ENCODE measurements at places on chromosomes 7 and 10.

GRCh38 chr7:69105092-69105491 lies 493.2 kb upstream of the AUTS2 start:
- no peak for DNase-seq

GRCh38 chr10:110863361-110863760 lies 8.4 kb upstream of the PDCD4 start:
- no peak for DNase-seq

GRCh38 chr7:29443552-29443951 lies 120.1 kb upstream of the PRR15 start:
- DNase-seq, result no peak

GRCh38 chr10:132347211-132347930 lies 15.4 kb downstream of the LRRC27 start:
- DNase-seq, result no peak

GRCh38 chr7:82443547-82444219 lies at the start of gene CACNA2D1:
Gene CACNA2D1, minus strand, starts transcription at chr7:82443777.
- DNase-seq, result no peak

DNA sequence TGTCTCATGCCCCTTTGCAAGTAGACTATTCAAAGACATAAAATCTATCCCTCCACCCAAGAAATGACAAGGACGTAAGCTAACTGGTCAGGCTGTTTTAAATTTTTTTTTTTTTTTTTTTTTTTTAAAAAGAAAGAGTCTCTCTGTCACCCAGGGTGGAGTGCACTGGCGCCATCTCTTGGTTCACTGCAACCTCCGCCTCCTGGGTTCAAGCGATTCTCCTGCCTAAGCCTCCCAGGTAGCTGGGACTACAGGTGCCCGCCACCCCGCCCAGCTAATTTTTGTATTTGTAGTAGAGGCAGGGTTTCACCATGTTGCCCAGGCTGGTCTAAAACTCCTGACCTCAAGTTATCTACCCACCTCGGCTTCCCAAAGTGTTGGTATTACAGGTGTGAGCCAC lies 11.2 kb downstream of the TRA2A start:
- no peak for DNase-seq

GRCh38 chr7:75881436-75882095 lies 2.7 kb downstream of the RHBDD2 start:
- DNase-seq, result no peak

GRCh38 chr10:14611968-14612693 lies 162.6 kb downstream of the FAM107B start:
- DNase-seq, result no peak

DNA sequence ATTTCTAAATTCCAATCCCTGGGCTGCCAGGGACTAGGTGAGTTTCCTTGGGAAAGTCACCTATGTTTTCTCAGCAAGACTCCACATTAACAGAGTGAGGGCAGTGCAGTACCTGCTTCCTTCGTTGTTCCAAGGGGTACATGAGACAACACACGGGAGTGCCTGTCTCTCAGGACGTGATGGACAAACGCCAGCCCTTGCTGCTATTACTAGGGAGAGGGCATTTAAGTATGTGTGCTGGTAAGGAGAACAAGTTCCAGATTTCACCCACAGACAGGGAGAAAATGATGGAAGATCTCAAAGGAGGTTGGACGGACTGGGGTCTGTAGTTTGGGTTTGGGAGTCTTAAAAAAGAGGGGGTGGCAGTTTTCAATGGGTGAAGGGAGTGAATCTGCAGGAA lies 195.7 kb downstream of the HERPUD2 start:
- DNase-seq, result no peak

DNA sequence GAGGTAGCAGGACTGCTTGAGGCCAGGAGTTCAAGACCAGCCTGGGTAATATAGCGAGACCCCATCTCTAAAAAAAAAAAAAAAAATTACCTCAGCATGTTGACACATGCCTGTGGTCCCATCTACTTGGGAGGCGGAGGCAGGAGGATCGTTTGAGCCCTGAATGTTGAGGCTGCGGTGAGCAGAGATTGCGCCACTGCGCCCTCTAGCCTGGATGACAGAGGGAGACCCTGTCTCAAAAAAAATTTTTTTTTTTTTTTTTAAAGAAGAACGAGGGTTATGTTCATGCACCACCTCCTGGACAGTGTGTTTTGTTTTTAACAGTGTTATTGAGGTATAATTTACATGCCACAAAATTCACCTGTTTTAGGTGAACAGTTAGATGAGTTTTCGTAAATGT lies 51.1 kb upstream of the SEPHS1 start:
- DNase-seq, result no peak

DNA sequence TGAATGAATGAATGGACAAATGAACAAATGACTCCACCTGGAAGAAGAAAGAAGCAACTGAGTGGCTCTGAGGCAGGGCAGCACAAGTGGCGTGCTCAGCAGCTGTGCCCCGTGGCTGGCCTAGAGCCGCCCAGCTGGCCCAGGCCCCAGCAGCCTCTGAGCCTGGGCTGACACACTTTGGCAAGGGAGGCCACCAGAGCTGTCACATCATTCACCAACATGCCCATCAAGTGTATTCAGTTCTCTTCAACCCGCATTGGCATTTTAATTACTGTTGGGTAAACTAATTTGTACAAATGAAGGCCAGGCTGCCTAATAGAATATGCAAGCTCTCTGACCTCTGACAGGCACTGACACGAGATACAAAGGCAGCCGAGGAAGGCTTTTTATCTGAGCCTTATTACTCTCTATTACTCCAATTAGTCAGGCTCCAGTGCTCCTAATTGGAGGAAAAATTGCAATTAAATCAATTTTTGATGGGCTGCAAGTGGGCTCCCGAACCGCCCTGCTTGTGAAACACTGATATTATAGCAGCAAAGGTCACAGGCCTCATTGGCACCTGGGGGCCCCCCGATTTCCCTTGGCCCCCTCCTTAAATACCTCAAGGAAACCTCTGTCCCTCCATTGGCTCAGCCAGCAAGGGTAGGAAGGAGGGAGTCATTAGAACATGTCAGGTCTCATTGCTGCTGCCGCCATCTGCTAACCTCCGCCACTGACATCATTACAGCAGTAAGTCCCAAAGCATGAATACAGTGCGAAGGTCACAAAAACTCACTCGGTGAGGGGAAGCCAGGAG lies 41.9 kb downstream of the DPCD start:
- DNase-seq, result no peak

DNA sequence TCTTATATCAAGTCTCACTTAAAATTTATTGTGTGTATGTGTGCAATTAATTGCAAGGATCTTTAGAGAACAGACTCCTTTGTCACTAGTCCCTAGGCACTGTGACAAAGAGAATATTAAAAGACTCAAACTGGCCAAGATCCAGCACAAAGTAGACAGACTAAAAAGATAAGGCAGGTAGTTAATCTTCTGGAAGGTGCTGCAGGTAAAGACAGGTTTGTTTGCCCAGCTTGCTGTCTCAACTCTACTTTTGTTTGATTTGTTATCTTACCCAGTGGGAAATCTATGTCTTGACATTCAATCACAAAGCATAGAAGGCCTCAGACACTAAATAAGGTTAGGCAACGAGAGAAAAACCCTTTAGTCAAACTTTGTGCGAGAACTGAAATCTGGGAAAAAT lies 807.9 kb upstream of the LRRN3 start:
- DNase-seq, result no peak

- DNase-seq, result no peak
These were observed 60.0 kb upstream of the PDLIM1 start for GRCh38 chr10:95350830-95351228.

GRCh38 chr7:22255342-22255741 lies 101.6 kb downstream of the RAPGEF5 start:
- DNase-seq, result no peak

DNA sequence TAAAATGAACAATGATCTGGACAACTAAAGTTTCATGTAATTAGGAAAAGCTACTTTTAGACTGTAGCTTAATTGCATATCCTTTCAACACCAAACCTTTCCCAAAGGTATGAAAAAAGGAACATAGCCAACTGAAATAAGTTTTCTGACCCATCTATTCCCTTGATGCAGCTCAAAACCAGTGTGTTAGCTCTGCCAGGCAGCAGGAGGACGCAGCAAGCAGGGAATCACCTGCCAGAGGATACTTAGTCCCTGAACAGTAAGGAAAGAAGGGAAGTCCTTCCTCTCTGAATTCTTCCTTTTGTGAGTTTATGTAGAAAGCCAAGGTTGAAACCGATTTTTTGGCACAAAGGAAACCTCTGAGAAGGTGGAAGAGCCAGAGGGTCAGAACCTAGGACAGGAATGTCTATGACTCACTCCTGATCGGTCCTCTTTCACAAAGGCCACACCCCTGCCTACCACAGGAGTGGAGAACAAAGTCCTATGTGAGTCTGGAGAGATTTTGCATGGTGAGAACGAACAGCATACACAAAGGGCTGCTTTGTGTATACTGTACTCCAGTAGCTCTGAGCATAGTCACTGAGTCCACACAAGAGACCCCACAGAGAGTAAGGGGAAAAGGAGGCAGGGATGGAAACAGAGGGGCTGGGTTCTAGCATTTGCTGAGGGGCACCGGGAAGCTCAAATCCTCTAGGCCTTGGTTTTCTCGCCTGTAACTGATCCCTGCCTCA lies 68.8 kb upstream of the GSDME start:
- no peak for DNase-seq

DNA sequence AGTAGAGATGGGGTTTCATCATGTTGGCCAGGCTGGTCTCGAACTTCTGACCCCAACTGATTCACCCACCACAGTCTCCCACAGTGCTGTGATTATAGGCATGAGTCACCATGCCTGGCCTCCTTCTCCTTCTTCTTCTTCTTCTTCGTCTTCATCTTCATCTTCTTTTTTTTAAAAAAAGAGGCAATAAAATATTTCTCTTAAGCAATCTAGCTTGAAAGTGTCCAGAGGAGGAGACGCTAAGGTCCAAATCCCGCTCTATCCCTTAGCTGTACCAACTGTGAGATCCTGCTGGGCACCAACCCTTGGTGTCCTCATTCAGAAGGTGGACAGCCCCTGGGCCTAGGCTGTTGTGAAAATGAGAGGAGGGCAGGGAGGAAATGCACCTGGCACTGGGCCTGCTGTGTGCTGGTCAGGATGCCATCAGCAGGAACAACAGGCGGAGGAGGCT lies 13.9 kb upstream of the PSAP start:
- DNase-seq, result no peak

DNA sequence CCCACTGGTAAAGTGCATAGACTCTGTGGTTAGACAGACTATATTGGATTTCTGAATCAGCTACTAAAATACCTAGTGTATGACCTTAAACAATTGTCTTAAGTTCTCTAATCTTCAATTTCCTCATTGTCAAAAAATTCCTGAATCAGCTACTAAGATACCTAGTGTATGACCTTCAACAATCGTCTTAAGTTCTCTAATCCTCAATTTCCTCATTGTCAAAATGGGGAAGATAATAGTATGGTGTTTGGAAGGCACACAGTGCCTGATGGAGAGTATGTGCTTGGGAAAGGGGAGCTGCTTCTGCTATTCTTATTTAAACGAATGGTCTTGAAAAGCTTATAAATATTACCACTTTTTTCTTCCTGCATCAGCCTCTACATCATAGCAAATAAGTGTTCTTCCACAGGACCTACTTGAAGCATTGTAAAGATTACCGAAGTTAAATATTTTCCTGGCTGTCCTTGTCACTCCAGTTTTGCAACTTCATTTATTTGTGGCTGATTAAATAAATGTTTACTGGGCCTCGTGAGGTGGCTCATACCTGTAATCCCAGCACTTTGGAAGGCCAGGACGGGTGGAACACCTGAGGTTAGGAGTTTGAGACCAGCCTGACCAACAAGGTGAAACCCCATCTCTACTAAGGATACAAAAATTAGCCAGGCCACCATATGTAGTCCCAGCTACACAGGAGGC lies 64.4 kb upstream of the ITGA8 start:
- DNase-seq, result no peak

- no peak for DNase-seq
These were observed 3.2 kb downstream of the CSGALNACT2 start for GRCh38 chr10:43141421-43141820.

DNA sequence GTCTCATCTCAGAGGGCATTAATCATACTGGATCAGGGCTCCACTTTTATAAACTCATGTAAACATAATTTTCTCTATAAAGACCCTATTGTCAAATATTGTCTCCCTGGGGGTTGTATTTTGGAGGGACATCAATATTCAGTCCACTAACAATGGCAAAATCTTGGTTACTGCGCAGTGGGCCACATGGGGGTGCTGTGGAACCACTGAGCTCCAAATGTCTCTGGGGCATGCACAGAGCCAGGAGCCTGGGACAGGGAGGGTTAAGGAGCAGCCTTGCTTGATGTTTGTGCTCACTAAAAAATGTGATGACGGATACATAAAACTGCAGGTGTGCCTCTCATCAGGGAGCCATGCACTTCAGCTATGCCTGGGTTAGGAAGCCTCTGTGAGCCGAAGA lies 62.1 kb upstream of the PRSS58 start:
- peak; percentile 14 for DNase-seq

DNA sequence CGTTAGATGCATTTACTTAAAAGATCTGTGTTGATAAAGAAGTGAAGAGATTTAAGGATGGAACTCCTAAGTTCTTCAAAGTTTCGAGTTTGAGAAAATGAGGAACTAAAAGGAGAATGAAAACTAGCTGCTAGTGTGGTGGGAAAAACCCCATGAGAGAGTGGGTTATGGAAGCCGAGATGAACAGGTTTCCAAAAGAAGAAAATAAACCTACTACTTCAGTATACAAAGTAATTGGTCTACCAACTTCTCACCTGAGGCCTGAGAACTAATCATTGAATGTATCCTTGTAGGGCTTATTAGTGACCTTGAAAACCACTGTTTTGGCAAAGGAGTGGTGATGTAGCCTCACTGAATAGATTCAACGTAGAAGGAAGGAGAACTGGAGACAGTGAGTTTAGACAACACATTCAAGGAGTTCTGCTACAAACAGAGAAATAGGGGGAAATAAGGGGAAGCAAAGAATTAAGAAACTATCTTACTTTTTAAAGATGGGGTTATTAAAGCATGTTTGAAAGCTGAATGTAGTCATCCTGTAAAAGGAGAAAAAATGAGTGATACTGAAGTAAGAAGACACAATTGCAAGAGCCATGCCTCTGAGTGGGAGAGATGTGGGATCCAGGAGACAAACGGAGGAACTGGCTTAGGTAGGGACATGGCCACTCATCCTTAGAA lies 50.8 kb downstream of the CH25H start:
- no peak for DNase-seq

DNA sequence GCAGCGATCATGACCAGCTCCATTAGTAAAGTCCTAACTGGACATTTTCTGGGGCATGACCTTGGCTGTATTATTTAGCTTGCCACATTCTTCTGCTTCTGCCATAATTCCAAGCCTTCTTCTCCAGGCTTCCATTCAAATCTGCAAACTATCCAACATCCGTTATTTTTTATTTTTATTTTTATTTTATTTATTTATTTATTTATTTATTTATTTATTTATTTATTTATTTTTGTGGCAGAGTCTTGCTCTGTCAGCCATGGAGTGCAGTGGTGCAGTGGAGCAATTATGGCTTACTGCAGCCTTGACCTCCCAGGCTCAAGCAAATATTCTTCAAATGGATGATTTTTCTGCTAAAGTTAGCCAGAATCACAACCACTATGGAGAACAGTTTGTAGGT lies 187.2 kb upstream of the CDK1 start:
- no peak for DNase-seq

DNA sequence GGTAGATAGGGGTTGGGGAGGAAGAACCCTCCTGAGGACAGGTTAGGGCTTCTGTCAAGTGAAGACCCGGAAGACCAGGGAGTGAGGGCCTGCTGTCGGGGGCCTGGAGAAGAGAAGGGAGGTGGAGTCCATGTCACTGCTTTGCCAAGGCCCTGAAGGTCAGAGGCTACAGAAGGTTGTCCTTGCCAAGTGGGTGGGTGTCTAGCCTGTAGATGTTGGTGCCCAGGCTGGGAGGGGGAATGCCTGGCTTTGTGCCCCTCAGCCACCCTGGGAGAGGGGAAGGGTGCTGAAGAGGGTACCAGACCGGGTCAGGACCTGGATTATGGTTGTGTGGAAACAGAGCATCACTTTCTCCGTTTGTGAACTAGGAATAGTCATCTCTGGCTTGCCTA lies 67.2 kb upstream of the AQP1 start:
- DNase-seq, result no peak
